ENCODE measurements at places on chromosomes 5 and 9.
A peak's percentile ranks its signal among the peaks of the same experiment; 100 is the strongest.

DNA sequence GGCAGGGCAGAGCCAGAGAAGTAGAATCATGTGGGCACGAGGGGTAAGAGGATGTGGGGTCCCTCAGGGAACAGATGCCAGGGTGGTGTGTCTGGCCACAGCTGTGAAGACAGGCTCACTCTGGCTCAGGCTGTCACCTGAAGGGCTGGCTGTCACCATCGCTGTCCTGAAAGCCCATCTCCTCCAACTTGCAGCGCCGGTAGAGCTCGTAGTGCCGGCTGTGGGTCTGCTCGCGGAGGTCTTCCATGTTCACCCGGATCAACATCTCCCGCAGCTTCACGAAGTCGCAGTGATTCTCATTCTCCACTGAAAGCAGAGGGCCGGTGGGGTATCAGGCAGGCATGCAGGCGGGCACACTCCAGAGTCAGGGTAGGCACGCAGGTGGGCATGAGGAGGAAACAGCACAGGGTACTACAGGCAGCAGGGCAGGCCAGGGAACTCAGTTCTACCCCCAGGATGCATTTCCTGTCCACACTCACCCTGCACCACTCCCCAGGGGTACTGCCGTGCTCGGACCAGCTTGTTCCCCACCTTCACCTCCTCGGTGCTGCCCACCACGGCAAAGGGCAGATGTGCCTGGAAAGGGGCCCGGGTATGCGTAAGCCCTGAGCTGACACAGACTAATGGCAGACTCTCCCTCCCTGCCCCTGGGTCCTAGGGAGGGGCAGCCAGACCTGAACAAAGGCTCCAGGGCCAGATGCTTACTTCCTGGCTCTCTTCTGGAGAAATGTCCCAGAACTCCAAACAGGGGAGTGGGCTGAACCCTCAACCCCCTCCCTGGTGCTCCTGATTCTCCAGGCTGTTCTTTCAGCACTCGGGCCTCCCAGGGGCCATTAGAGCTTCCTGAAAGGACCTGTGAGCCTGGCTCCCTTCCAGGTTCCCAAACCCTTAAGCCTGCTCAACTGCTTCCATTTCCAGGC lies 14.4 kb downstream of the CCNI2 start:
- no peak for DNase-seq

- DNase-seq, result no peak
Observed at GRCh38 chr9:92726971-92727715, 37.5 kb downstream of the BICD2 start.

DNA sequence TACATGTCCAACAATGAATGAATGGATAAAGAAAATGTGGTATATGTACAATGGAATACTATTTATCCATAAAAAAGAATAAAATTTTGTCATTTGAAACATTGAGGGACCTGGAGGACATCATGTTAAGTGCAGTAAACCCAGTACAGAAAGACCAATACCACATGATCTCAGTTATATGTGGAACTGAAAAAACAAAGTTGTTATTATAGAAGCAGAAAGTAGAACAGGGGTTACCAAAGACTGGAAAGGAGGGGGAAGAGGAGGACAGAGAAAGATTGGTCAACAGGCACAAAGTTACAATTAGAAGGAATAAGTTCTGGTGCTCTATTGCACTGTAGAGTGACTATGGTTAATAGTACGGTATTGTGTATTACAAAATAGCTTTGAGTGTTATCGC lies 233.8 kb downstream of the SEMA6A start:
- DNase-seq, result no peak

GRCh38 chr9:137313326-137313936 lies 11.4 kb upstream of the NRARP start:
- no peak for DNase-seq

DNA sequence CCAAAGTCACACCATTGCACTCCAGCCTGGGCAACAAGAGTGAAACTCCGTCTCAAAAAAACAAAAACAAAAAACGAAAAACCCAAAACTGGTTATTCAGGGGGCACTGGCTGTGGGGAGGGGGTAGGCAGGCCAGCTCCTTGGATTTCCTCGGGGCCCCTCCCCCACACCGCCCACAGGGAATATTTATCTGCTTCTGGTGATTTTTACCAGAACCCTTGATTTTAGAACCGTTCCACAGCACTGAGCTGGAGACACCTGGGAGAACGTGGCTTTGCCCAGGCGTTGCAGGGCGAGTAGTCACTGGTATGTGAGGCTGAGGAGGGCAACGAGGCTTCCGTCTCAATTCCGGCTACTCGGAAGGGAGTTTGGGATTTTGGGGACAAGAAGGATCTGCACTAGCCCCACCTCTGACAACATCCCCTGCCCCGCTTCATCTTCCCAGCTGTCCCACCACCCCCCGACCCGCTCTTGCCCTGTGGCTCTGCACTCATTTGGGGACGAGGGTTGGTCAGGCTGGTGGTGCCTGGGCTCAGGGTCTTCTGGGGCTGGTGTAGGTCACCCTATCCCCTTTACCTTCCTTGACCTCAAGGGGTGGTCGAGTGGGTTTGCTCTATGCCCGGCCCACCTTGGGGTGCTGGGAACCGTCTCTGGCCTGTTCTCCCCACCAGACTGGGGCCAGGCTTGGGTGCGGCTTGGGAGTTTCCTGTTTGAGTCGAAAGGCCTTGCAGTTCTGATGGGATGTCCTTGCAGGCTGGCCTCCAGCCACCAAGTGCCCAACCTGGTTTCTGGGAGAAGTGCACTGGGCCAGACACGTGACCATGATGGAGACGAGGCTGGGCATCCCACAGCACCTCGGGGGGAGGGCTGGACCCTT lies 3.5 kb downstream of the AHRR start:
- DNase-seq, result no peak

- DNase-seq, result no peak
Observed at GRCh38 chr5:169904508-169904907, 75.8 kb downstream of the INSYN2B start.

DNA sequence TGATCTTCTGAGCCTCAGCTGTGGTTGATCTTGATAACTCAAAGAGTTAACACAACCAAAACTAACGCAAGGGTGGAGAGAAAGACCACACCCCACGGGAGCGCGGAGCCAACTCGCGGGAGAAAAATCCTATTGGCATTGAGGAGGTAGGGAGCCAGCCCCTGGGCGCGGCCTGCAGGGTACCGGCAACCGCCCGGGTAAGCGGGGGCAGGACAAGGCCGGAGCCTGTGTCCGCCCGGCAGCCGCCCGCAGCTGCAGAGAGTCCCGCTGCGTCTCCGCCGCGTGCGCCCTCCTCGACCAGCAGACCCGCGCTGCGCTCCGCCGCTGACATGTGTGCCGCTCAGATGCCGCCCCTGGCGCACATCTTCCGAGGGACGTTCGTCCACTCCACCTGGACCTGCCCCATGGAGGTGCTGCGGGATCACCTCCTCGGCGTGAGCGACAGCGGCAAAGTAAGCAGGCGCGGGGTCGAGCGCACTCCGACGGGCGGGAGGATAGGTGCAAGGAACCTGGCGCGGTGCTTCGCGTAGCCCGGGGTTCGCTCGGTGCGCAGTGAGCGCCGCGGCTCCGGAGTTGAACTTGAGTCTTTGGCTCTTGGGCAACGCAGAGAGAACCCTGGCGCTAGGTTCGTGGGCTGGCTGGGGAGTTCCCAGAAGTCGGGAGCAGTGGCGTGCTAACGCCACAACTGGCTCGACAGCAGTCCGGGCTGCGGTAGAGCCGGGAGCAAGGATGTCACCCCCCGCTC lies at the start of gene GDA:
TSS of gene GDA (plus strand) at position 210 of the 745 bp plus-strand sequence. CDS start at position 330, 120 bp downstream.
- no peak for DNase-seq

- DNase-seq, result no peak
Observed at GRCh38 chr9:37034938-37035647, 1.0 kb upstream of the PAX5 start.

GRCh38 chr5:98318386-98318785 lies 455.1 kb upstream of the RGMB start:
- no peak for DNase-seq

DNA sequence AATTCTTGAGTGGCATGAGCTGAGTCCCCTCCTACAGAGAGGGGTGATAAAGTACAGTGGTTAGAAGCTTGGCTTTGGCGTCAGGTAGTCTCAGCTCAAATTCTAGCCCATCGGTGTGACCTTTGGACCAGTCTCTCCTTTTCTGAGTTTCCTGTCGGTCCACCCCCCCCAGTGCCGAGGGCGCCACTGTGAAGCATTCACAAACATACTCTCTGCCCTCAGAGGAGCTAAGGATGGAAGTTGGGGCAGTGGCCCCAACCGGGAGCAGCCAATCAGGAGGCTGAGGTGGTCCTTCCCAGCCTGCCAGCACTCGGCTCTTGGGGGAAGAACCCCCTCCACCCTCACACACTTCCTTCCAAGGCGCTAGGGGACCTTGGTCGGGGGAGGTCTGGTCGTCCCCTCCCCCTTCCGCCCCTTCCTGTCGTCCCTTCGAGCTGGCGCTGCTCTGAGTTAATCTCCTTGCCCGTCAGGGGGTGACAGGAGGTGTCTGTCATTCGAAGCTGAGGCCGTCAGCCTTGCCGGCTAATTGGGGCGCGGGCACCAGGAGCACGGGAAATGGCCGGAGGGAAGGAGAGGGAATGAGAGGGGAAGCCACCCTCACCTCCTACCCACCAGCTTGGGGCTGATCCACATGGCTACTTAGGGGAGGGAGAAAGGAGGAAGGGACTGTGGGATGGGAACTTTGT lies 53.0 kb downstream of the CXXC5 start:
- DNase-seq, result no peak

GRCh38 chr5:107272954-107273353 lies 397.8 kb downstream of the EFNA5 start:
- peak; percentile 45 for DNase-seq

GRCh38 chr9:89621031-89621430 lies 16.2 kb downstream of the GADD45G start:
- DNase-seq, result no peak

GRCh38 chr9:16150938-16151650 lies 598.3 kb downstream of the CCDC171 start:
- no peak for DNase-seq

GRCh38 chr9:37028420-37029031 lies 5.5 kb downstream of the PAX5 start:
- no peak for DNase-seq

DNA sequence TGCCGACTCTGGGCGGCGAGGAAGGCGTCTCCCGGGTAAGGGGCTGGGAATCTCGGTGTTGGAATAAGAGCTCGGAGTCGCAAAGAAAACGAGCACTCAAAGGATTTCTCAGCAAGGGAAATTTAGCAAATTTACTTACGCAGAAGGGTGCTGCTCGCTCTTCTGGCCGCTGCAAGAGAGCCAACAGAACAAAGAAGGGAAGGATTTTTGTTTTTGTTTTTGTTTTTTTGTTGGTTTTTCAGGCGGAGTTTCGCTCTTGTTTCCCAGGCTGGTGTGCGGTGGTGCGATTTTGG lies 279 bp downstream of the GTF3C5 start:
- no peak for DNase-seq

- no peak for DNase-seq
Observed at GRCh38 chr5:173909199-173909598, 21.1 kb downstream of the CPEB4 start.

DNA sequence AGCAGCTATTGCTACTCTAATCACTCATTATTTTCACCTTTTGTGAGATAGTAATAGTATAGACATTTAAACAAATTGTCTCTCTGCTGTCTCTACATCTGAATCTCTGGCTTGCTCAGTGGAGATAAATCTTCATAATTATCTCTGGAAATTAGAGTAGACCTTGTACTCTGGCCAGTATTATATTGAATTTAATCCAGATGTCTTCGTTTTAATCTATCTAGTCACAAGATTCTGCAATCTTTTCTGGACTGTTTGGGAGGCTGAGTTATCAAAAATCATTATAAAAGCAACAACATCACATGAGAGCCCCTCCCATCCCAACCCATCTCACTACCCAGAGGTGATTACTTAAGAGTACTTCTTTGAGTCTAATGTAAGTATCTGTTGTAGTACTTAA lies 19.0 kb downstream of the ARHGAP26 start:
- no peak for DNase-seq
